ENCODE measurements at places on chromosomes 5 and 9. TPM values are rescaled to one million over a fixed set of nuclear protein-coding genes. Genes with fewer than 3 reads are reported as not detected.

Gene IL7R
- 246 TPM for total RNA-seq

Gene MEF2C
- total RNA-seq: 0.12 TPM

Gene SECISBP2
- total RNA-seq: 38.6 TPM

GRCh38 chr9:134328341-134328840 is 2.1 kb downstream of the RXRA start:
- no peak for DNase-seq

GRCh38 chr5:106106384-106106783 is 1564.4 kb downstream of the EFNA5 start:
- no peak for DNase-seq

DNA sequence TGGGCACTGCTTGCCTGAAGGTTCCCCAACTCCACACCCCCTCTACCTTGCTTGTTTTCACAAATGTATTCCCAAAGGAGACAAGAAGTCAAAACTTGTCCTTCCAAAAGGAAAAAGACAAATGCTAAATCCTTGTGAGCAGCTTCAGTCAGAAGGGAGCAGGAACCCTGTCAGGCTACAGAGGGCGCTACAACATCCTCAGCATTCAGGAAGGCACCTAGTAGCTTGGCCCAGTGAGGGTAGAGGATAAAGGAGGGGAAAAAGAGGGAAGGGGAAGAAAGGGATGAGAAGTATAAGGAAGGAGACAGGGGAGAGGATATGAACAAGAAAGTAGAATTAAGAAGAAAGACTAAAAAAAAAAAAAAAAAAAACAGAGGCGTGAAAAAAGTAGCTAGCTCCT is 97.5 kb downstream of the MLLT3 start:
- DNase-seq: peak; percentile 40

GRCh38 chr9:109585796-109586195 is 87.7 kb upstream of the PTPN3 start:
- DNase-seq: no peak

- DNase-seq: no peak
These were observed at the start of gene FOXI1 for GRCh38 chr5:170105642-170106611. Gene FOXI1, plus strand, starts transcription at chr5:170105897. Its CDS starts 61 bp downstream, at chr5:170105958.

DNA sequence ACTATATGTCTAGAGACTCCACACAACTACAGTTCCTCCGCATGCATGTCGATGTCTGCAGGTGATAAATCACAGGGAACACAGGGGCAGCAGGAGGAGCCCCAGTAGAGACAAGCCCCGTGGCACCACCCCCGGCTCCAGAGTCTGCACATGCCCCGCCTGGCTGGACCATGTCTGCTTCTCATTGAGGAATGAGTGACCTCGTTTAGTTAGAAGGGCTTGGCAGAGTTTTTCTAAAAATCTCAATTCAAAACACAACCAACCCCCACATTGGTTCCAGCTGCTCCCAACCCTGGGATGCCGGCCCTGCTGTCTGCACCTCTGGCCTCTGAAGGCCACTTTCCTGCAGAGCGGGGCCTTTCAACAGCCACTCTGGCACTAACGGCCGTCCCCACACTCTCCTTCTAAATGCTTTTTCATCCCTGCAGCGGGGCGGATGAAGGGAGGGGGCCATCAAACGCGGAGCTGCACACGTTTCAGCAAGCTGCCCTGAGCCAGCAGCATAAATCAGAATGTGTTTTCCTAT is 106.3 kb downstream of the ROR2 start:
- DNase-seq: no peak

- no peak for DNase-seq
These were observed 4.9 kb upstream of the FRRS1L start for GRCh38 chr9:109171926-109172325.
